ENCODE measurements at places on chromosomes 13 and 19.

- DNase-seq: no peak
Observed at GRCh38 chr19:39463403-39463802, 17.2 kb upstream of the TIMM50 start.

- no peak for DNase-seq
Observed at GRCh38 chr13:22286338-22286737, 615.5 kb downstream of the FGF9 start.

GRCh38 chr13:62847520-62847919 is 1431.9 kb upstream of the PCDH20 start:
- no peak for DNase-seq

DNA sequence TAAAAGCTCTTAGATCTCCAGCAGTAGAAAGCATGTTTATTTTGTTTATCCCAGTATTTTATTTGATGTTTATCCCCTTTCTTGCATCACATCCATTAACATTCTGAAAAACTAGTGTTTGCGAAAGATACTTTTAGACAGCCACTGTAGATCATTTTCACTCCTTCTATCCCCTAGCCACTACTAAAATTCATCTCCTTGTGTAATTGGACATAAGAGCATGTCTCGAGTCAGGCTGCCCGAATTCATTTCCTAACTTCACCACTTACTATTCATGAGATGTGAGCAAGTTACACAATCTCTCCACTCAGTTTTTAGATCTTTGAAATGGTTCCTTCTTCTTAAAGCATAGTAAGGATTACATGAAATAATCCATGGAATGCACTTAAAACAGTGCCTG is 514.0 kb downstream of the KLF5 start:
- DNase-seq: no peak

DNA sequence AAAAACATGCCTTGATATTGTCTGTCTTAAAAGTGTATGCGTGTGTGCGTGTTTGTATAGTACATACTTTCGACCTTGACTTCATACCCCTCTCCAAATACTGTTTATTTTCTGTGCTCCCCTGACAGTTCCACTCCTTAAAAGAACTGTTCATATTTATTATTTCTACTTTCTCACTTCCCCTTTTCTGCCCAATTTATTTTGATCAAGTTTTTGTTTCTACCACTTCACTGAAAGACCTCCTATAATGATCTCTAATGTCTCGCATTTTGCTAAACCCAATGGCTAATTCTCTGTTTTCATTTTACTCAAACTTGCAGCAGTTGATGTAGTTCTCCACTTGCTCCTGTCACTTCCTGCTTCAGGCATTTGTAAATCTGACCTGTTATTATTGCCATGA is 426.1 kb upstream of the KLF12 start:
- DNase-seq: no peak

DNA sequence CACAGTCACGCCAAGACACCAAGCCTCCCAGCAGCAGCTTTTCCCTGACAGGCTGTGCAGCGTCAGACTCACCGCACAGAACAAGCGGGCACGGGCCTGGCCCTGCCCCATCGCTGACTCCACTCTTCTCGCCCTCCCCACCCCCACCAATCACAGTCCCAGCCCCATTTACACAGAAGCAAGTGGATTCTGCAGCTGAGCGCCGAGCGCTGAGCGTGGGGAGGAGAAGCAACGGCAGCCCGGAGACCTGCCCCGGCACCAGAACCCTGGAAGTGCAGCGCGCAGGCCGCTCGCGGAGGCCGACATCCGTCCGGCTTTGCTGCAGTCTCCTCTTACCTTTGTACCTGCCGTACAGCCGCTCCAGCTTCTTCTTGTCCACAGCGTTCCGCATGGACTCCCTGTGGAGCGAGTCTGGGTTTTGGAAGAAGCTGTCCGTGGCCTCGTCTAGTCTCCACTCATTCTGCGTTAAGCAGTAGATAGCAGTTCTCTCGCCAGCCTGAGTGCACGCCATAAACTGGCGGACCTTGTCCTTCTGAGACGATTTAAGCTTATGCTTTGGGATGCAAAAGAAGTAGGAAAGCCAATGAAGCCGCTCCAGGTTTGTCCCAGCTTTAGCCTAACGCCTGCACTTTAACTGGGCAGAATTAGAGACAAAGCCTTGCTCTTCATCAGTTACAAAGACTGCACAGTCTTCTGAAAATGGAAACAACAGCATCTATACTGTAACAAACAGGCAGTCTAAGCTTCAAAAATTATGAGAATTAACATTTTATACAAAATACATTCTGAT is 6.8 kb downstream of the DCUN1D2 start:
- DNase-seq: no peak

DNA sequence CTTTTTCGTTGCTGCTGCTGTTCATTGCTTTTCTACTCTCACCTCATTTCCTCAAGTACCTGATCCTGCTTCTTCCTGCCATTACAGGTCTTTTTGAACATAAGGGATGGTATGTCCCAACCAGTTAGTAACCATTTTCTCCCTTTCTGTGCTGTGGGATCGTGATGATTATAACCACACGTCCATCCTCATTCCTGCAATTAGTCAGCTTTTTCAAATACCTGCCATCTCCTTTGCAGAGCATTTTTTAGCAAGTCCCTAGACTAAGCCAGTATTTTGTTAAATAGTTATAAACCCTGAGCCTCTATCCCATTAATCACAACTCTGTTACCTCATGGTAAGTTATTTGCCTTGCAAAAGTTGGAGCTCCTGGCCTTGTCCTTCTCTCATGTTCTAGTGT is 109.2 kb downstream of the FNDC3A start:
- no peak for DNase-seq

- DNase-seq: no peak
Observed at GRCh38 chr19:49488046-49488862, 846 bp downstream of the RPL13A start.

DNA sequence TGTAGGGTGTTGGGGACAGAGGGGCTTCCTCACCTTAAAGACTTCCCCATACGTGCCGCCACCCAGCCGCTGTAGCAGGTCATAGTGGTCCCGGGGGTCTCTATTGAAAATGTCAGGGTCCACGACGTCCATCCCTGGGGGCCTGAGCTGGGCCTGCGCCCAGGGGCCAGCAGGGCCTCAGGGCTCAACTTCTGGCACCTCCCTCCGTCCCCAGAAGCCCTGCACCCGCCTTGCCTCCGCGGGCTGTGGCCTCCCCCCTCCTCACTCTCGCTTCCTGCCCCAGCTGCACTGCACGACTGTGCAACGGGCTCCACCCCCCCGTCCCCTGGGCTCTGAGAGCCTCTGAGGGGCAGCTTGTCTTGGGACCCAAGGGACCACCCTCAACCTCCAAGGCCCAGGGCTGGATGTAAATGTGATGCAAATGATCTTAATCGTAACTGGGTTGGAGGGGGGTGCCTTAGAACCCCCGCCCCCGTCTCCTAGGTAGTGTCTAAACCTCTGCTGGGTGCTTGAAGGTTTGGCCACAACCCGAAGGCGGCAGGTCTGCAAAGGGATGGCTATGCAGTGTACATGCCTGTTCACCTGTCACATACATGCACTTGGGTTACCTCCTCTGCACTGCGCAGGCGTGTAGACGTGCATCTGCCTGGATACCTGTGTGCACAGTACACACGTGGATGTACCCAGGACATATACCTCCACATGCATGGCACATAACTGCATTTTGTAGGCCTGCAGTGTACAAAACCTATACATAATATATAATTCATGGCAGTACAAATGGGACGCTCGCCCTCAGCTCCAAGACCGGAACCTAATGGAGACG is at the start of gene MAP4K1:
Gene MAP4K1 (minus strand): TSS at position 190 of the 826 bp plus-strand sequence. CDS start 58 bp downstream, at position 132.
- no peak for DNase-seq

- DNase-seq: no peak
Observed at GRCh38 chr19:33641261-33641660, 19.5 kb downstream of the CHST8 start.

All from HAP-1 (cell line).